Left ventricle myocardium inferior (tissue), 1 donor: ENCODE measurements at places on chromosomes 13 and 19. TPM values are rescaled to one million over a fixed set of nuclear protein-coding genes. Genes with fewer than 3 reads are reported as not detected.

The ZMYM5 gene
- total RNA-seq, result 7.5 TPM

GRCh38 chr13:55439450-55439849, 1701.3 kb upstream of the PRR20A start:
- H3K4me1 ChIP-seq, result no peaks in the 10 kb centered on the region
- no peak overlapping the region for H3K4me3 ChIP-seq
- H3K36me3 ChIP-seq, result no peaks in the 10 kb centered on the region
- no peak for DNase-seq
- no peak overlapping the region for H3K27ac ChIP-seq

The PCCA gene
- total RNA-seq, result 65.4 TPM

The B3GLCT gene
- 19.5 TPM for total RNA-seq

- H3K4me1 ChIP-seq, result peaks cover 13% of the 10 kb centered on the region
- peaks cover 92% of the 10 kb centered on the region for H3K27me3 ChIP-seq
- H3K27ac ChIP-seq, result peak overlapping the region; percentile 24
- DNase-seq, result peak; percentile 15
- peak overlapping the region; percentile 62 for H3K4me3 ChIP-seq
Measured at GRCh38 chr13:46386392-46387063, 524 bp downstream of the RUBCNL start.

The OLFM4 gene
- total RNA-seq, result 0.55 TPM

DNA sequence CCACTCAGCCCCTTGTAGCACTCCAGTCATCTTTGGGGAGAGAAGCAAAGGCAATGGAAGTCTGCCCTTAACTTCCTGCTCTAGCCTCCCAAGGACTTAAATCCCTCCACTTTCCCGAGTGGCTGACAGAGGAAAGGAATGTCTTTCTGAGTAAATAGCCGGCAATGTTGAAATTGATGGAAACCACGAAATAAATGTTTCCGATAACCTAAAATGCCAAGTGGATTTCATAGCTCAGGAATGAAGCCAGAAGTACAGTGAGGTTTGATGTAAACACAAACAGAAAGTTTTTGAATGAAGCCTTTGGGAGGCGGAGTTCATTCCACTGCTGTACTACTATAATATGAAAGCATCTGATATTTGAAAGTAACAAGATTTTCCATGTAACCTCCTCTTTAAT, 14.0 kb upstream of the TBC1D4 start:
- no peaks in the 10 kb centered on the region for H3K27me3 ChIP-seq
- DNase-seq, result no peak
- no peaks in the 10 kb centered on the region for H3K36me3 ChIP-seq

The SSC5D gene
- total RNA-seq, result 3.7 TPM

The HRC gene
- 1,040 TPM for total RNA-seq

DNA sequence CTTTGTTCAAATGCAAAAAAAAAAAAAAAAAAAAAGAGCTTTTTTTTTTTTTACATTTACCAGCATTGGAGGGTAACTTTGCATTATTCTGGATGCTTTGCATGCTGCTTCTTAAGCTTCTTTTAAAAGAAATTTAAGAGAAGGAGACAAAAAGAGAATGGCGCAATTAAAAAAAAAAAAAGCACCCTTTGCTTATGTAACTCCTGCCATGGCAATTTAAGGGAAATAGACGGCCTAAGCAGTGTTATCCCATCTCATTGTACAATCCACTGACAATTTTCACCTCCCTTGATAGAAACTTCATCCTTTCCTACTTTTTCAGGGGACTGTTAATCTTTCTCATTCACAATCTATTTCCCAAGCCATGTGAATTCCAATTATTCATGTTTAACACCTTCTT, 129.8 kb downstream of the KCTD12 start:
- no peak overlapping the region for H3K27ac ChIP-seq
- peaks cover 16% of the 10 kb centered on the region for H3K4me1 ChIP-seq
- H3K4me3 ChIP-seq, result no peak overlapping the region
- no peaks in the 10 kb centered on the region for H3K36me3 ChIP-seq
- DNase-seq, result no peak

The GRK1 gene
- 0.85 TPM for total RNA-seq

The ZNF714 gene
- total RNA-seq, result 1.7 TPM

- no peak overlapping the region for H3K27ac ChIP-seq
- H3K4me3 ChIP-seq, result no peak overlapping the region
Measured at GRCh38 chr19:28977826-28978225, 235.1 kb downstream of the UQCRFS1 start.

GRCh38 chr13:50919277-50919676, 9.7 kb downstream of the RNASEH2B start:
- no peaks in the 10 kb centered on the region for H3K27me3 ChIP-seq
- peaks cover 55% of the 10 kb centered on the region for H3K4me1 ChIP-seq
- no peak for DNase-seq
- no peak overlapping the region for H3K4me3 ChIP-seq
- peak overlapping the region; percentile 36 for H3K27ac ChIP-seq

The LRCH1 gene
- 13.1 TPM for total RNA-seq

The NCCRP1 gene
- not detected for total RNA-seq

GRCh38 chr19:16265205-16265604, 59.4 kb upstream of the KLF2 start:
- no peak overlapping the region for H3K27ac ChIP-seq
- no peak overlapping the region for H3K4me3 ChIP-seq
- peaks cover 21% of the 10 kb centered on the region for H3K4me1 ChIP-seq
- no peaks in the 10 kb centered on the region for H3K27me3 ChIP-seq
- no peak for DNase-seq
- no peaks in the 10 kb centered on the region for H3K36me3 ChIP-seq

DNA sequence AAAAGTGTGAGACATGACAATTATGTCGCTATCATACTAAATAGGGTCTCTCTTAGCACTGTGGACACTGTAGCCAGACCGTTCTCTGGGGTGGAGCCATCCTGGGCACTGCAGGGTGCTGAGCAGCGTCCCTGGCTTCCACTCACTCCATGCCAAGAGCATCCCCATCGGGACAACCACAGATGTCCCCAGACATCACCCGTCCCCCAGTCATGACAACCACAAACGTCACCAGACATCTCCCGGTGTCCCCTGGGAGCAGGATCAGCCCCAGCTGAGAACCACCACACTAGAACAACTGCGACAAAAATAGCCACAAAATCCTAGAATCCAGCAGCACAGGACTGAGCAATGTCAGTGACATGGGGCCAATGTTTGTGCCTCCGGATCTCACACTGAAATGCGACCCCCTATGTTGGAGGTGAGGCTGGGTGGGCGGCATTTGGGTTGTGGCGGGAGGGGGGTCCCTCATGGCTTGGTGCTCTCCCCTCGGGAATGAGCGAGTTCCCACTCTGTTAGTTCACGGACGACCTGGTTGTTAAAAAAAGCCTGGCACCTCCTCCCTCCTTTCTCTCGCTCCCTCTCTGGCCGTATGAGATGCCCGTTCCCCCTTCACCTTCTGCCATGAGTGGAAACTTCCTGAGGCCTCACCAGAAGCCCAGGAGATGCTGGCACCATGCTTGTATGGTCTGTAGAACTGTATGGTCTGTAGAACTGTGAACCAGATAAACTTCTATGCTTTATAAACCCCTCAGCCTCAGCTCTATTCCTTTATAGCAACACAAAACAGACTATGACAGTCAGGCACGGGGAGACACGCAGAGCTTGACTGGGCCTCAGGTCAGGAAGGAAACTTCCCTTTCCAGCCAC, 93.9 kb downstream of the GADD45B start:
- no peaks in the 10 kb centered on the region for H3K36me3 ChIP-seq
- no peak for DNase-seq
- H3K27me3 ChIP-seq, result no peaks in the 10 kb centered on the region
- peaks cover 25% of the 10 kb centered on the region for H3K4me1 ChIP-seq
- peak overlapping the region; percentile 50 for H3K27ac ChIP-seq
- no peak overlapping the region for H3K4me3 ChIP-seq

- peaks cover 28% of the 10 kb centered on the region for H3K4me1 ChIP-seq
- H3K36me3 ChIP-seq, result no peaks in the 10 kb centered on the region
- peak overlapping the region; percentile 89 for H3K27ac ChIP-seq
- H3K4me3 ChIP-seq, result peak overlapping the region; percentile 71
- H3K27me3 ChIP-seq, result peaks cover 27% of the 10 kb centered on the region
Measured at GRCh38 chr19:17404621-17405249, 695 bp downstream of the BST2 start.

The UGGT2 gene
- 11.4 TPM for total RNA-seq

DNA sequence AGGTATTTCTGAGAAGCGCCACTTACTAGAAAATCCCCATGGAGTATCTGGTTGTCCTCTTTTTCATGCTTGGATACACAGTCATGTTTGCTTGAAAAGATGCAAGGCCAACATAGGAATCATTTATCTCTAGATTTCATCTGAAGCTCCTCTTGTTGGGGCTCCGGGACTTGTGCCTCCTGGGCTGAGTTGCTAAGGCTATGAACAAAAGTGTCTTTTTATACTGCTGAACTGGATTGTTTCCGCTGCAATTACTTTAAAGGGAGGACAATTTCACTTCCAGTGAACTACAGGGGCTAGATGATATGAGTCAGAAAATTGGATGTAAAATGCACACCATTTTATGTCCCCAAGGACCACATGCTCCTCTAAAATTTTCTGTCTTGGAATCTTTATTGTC, 114.1 kb downstream of the TNFSF13B start:
- DNase-seq, result no peak
- H3K4me3 ChIP-seq, result no peak overlapping the region
- H3K36me3 ChIP-seq, result no peaks in the 10 kb centered on the region
- H3K27me3 ChIP-seq, result no peaks in the 10 kb centered on the region

DNA sequence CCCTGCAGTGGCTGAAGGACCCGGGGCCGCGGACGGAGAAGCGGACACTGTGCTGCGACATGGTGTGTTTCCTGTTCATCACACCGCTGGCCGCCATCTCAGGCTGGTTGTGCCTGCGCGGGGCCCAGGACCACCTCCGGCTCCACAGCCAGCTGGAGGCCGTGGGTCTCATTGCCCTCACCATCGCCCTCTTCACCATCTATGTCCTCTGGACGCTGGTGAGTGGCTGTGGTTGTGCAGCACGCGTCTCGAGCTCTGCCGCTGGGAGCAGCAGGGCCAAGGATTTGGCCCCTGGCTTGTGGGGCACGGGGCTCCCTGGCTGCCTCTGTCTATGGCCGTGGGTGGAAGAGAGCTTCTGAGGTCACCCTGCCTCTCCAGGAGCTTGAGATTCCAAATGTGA, 14.1 kb upstream of the HNRNPM start:
- DNase-seq, result no peak
- H3K4me1 ChIP-seq, result peaks cover 12% of the 10 kb centered on the region
- no peak overlapping the region for H3K4me3 ChIP-seq

The CFD gene
- total RNA-seq, result 200 TPM

DNA sequence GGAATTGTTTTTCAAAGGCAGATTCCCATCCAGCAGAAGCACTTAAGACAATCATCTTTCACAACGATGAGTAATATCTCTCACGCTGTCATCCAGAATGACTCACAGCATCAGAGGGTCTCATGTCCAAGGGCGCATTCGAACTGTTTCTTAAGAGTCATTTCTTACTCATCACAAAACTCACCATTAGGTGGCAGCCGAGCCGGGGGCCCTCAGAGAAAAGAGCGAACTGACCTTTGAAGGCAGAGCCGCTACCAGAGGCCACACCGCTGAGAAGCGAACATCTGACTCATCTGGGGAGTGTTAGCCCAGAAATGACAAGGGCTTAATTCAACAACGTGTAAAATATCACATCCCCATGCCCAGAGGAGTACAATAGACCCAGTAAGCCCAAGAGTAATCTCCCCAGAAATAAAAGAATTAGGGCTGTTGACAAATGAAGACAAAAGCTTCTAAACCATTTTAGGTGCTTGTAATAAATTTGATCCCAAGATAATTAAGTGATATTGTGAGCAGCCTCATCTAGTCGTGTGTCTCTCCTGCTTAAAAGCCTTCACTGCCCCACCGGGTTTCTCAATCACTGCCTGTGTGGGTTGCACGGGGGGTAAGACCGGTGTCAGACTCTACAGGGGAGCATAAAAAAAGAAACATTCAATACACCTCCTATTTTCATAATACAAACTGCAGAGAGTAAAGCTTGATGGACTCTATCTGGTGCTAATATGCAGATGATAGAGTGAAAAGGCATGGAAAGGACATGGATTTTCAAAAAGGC, 96.2 kb downstream of the CYSLTR2 start:
- H3K4me3 ChIP-seq, result no peak overlapping the region
- peak overlapping the region; percentile 87 for H3K27ac ChIP-seq
- H3K4me1 ChIP-seq, result peaks cover 31% of the 10 kb centered on the region
- H3K36me3 ChIP-seq, result no peaks in the 10 kb centered on the region
- H3K27me3 ChIP-seq, result no peaks in the 10 kb centered on the region

DNA sequence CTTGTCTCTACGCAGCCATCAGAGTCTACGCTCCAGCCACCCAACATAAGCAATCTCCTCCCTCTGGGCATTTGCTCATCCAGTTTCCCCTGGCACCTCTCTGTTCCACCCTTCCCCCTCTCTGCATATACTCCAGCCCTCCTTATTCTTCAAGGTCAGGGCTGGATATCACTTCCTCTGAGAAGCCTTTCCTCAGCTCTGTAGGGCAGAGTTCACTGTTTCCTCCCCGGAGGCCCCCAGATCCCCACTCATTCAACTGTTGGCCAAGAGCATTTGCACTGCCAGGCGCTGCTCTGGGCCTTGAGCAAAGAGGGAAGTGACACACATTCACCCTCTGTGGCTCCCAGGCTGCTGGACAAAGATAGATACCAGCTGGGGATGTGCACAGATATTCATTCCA, 3.3 kb downstream of the FCGRT start:
- peak overlapping the region; percentile 39 for H3K27ac ChIP-seq
- no peaks in the 10 kb centered on the region for H3K36me3 ChIP-seq
- H3K4me1 ChIP-seq, result peaks cover 37% of the 10 kb centered on the region
- peak; percentile 51 for DNase-seq

The TMC4 gene
- 2.2 TPM for total RNA-seq

GRCh38 chr13:52127378-52127777, 1.5 kb downstream of the NEK5 start:
- H3K36me3 ChIP-seq, result peaks cover 18% of the 10 kb centered on the region
- DNase-seq, result no peak
- H3K4me1 ChIP-seq, result peaks cover 21% of the 10 kb centered on the region
- H3K4me3 ChIP-seq, result peak overlapping the region; percentile 82
- no peak overlapping the region for H3K27ac ChIP-seq

GRCh38 chr13:53127373-53127772, 98.8 kb downstream of the OLFM4 start:
- H3K27me3 ChIP-seq, result peaks cover 14% of the 10 kb centered on the region
- H3K4me3 ChIP-seq, result no peak overlapping the region
- no peaks in the 10 kb centered on the region for H3K36me3 ChIP-seq

DNA sequence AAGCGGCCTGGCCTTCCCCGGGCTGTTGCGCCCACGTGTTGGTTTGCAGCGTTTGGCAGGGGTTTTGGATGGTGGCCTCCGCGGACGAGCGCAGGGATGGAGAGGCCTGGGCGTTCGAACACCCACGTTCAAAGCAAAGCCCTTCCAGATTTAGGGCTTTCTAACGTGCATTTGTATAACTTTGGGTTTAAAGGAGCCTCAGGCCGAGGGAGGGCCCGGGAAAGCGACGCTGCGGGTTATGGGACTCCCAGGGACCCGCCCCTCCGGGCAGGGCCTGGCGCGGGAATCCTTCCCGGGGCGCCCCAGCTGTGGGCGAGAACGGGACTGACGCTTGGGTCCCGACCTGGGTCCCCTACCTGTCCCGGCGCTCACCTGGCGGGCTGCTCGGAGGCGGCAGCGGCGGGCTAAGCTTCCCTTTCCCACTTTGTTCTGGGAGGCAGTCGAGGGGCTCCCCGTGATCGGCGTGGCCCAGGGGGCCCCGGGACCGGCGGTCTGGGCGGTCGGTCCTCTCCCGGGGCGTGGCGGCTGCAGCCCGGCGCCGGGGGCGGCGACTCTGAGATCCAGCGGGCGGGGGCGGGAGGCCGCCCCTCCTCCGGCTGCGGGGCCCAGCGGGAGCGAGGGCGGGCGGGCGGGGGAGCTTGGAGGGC, at the start of gene FBXO17:
FBXO17 (minus strand) TSS at position 529 of the 647 bp plus-strand sequence. CDS start 25,423 bp downstream, outside the sequence.
- peak within 1 kb of the TSS; percentile 76 for H3K4me3 ChIP-seq
- peak within 1 kb of the TSS; percentile 86 for H3K27ac ChIP-seq
- peaks cover 30% of the 10 kb centered on the region for H3K4me1 ChIP-seq
- peak; percentile 52 for DNase-seq
- H3K36me3 ChIP-seq, result no peaks in the 10 kb centered on the region

The AMER2 gene
- total RNA-seq, result not detected

- no peak overlapping the region for H3K4me3 ChIP-seq
- no peak for DNase-seq
- no peaks in the 10 kb centered on the region for H3K27me3 ChIP-seq
- no peaks in the 10 kb centered on the region for H3K4me1 ChIP-seq
Measured at GRCh38 chr19:21900401-21900800, 64.4 kb upstream of the ZNF43 start.
